HepG2 (cell line): ENCODE measurements at places on chromosomes 16 and 17. TPM values are rescaled to one million over a fixed set of nuclear protein-coding genes. Genes with fewer than 3 reads are reported as not detected.

GRCh38 chr17:33099252-33099651 lies 107.6 kb downstream of the SPACA3 start:
- no peak for DNase-seq

DNA sequence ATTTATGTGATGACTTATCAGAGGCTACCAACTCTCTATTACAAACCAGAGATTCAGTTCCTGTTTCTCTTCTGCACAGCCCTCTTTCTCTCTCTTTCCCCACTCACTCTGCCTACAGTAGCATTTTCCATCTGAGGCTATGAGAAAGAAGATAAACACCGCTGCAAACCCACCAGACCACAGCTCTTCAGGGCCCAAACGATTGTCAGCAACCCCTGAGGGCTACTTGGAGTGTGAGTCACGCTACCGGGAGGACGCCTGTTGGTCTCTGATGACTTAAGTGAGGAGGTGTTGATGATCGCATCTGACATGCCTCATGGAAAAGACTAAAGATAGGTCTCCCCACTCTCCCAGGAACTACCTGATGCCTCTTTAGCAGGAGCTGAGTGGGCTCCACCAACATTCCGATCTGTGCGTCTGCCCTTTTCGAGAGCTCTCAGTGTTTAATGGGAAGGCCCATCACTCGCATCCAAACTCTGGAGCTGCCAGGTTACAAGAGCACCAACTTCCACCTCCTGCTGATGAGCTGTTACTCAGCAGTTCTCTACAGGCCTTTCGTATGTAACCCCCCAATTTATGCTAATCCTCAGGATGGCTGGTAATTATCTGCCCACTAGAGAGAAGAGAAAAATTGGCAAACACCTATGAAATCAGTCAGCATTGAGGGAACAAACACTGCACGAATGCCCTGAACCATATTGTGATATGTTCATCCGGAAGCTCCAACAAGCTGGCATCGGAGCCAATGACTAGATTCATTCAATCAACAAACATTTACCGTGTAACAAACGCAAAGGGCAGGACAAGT lies 9.2 kb downstream of the GRIN2A start:
- no peak for DNase-seq

- no peak for DNase-seq
Measured at GRCh38 chr16:50808929-50809538, 67.1 kb downstream of the CYLD start.

- no peak for DNase-seq
Measured at GRCh38 chr16:81928975-81929374, 82.3 kb downstream of the SDR42E1 start.

DNA sequence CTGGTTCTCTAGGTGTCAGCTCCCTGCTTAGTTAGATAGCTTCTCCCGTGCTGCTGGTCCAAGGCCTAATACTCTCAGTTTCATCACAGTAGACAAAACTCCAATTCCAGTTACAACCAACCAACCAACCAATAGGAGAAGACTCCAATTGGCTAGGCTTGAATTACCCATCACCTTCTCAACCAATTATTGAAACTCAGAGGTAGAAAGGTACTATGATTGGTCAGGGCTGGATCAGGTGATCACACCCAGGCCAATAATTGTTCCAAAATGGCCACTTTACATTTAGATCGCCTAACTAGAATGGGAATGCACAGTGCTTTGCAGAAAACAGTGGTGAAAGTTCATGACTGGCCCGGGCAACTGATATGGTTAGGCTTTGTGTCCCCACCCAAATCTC lies 49.5 kb upstream of the CRHR1 start:
- DNase-seq, result no peak

- DNase-seq, result no peak
Measured at GRCh38 chr17:78409191-78409928, 30.9 kb downstream of the PGS1 start.

- no peak for DNase-seq
Measured at GRCh38 chr16:88634141-88634993, 4.0 kb upstream of the IL17C start.

DNA sequence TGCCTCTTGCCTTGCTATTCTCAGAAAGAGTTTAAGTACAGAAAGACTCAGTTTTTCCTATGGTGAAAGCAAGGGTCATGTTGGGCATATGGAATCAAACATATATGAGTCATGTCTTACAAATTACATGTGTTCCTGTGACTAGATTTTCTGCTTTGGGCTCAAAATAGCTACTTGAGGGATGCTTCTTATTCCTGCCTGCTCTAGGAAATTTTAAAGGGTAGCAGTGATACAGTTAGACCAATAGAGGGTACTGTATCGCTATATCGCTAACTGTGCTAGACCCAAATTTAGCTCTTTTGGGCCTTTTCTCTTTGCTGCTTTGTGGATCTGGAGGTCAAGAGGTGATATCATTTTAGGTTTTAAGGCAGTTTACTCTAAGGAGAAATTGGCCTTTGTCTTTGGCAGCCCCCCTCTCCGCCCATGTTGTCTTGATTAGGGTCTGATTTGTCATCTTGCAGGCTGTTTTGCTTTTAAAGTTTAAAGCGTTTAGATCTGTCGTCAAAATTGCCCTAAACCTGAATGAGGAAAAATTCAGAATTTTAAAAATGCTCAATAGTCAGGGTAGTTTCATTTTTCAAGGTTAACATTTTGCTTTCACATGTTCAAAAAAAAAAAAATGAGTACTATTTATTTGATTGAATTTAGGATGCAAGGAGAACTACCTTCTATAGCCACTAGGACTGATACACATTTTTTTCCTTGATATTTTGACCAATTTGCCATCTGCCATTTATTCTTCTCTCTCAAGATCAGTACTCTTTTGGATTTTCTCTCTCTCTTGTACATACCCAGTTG lies 8.8 kb downstream of the NFATC3 start:
- no peak for DNase-seq

- DNase-seq, result no peak
Measured at GRCh38 chr17:2250140-2251095, 53.2 kb downstream of the SMG6 start.

GRCh38 chr17:36464765-36465088 lies 21.8 kb upstream of the ZNHIT3 start:
- no peak for DNase-seq

GRCh38 chr17:79845601-79845949 lies 6.3 kb upstream of the CBX4 start:
- DNase-seq, result peak; percentile 50

DNA sequence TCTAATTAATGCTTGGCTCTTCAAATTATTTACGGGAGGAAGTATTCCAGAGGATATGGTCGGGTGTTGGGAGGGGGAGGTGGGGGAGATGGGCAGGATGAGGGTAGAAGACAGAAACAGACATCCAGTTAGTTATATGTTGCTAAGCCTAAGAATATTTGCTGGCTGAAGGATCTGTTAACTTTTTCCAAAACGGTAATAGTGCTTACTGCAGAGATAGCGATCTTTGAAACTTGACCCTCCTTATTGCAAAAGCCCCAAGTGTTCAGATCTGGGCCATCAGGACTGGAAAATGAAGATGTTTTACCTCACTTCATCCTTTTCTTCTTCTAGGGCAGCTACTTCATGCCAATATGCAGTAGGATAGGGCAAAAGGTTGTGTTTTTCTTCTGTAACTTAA lies 27.0 kb upstream of the MMD start:
- DNase-seq, result no peak

DNA sequence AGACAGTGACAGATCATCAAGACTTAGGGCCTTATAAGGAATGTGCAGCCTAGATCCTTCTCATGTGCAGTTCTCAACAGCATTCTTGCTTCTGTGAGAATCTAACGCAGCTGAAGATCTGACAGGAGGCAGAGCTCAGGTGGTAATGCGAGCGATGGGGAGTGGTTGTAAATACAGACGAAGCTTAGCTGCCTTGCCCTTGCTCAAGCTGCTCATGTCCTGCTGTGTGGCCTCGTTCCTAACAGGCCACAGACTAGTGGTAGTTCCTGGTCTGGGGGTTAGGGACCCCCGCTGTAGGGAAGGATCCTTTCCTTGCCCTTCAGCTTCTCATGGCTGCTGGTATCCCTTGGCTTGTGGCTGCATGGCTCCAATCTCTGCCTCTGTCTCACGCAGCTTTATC lies 10.3 kb upstream of the NTN1 start:
- DNase-seq, result no peak

GRCh38 chr17:81422776-81423697 lies 27.8 kb downstream of the BAHCC1 start:
- peak; percentile 60 for DNase-seq

DNA sequence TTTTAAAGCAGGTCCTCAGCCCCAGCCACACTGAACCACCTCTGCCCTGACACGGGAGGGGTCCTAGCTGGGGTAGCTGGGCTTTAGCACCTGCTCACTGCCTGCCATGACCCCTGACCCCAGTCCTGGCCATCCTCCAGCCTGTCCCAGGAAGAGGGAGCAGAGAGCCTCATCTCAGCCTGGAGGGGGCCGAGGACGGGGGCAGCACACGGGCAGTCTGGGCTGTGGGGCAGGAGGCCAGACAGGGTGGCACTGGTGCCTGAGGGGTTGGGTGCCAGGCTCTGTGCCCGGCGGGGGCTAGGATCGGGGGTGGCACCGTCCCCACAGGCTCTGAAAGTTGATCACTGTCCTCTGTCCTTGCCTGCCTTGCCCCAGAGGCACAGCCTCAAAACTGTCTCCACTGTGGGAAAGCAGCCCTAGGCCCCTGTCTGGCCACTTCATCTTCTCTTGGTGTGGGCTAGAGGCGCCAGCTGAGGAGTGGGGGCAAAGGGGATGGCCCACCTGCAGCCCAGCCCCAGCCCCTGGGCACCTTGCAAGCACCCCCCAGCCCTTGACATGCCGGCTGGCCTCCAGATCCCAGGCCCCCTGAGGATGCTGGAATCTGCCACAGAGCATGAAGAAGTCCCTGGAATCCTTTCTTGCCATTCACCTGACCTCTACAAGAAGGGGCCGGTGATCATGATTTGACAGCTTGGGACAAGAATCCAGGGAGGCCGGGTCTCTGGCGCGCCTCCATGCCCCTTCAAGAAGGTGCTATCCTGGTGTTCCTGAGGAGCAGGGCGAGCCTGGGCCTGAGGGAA lies 15.7 kb downstream of the ENDOV start:
- no peak for DNase-seq

- no peak for DNase-seq
Measured at GRCh38 chr16:6891496-6891895, 441.1 kb upstream of the RBFOX1 start.

- no peak for DNase-seq
Measured at GRCh38 chr16:4362476-4363135, 9.0 kb upstream of the VASN start.

- DNase-seq, result no peak
Measured at GRCh38 chr17:12624211-12624610, 41.5 kb upstream of the MYOCD start.

Gene TMEM11
- total RNA-seq, result 18.7 and 21.3 TPM in 2 replicates

Gene IGSF6
- total RNA-seq, result not detected in 2 replicates

Gene SDK2
- total RNA-seq, result not detected in 2 replicates

Gene C16orf46
- 0.38 and 1.9 TPM in 2 replicates for total RNA-seq

Gene IL21R
- 0.17 and 0.64 TPM in 2 replicates for total RNA-seq

Gene ABHD15
- 4.8 and 7.7 TPM in 2 replicates for total RNA-seq

Gene CDRT15L2
- total RNA-seq, result not detected in 2 replicates

Gene LRRC45
- 21.4 and 48.1 TPM in 2 replicates for total RNA-seq

Gene STH
- not detected in 2 replicates for total RNA-seq
